ENCODE measurements at places on chromosomes 16 and 17. TPM values are rescaled to one million over a fixed set of nuclear protein-coding genes. Genes with fewer than 3 reads are reported as not detected.

GRCh38 chr17:32490101-32490482 is 3.3 kb downstream of the CDK5R1 start:
- no peak for DNase-seq

DNA sequence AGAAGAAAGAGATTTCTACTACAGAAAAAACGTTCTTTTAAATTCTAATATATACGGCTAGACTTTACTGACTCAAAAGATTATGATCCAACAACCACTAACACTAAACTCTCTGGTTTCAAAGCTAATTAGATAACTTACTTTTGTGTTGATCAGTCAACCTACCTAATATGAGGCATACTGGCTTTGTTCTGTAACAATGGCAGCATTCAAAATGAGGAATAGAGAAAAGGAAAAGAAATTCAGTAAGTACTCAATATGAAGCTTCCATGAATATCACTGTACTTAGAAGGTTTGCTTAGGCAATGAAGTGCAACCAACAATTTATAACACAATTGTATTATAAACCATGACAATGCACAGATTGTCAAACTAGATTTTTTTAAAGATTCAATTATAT is 430.5 kb upstream of the PMFBP1 start:
- DNase-seq: no peak

DNA sequence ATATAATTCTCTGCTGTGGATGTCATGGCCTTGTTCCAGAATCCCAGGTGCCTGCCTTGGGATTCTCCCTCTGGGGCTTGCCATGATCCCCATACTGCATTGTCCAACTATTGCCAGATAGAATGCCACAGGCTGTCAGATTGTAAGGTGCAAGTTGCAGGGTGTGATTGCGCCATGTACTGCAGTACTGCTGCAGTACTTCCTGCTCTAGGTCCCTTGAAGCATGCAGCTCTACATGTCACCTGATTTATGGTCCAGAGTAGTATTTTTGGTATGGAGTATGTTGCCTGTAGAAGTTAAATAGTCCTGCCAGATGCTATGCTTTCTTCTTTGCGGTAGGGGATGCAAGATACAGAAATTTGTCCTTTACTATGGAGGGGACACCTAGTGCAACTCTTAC is 7.0 kb upstream of the SLFN5 start:
- peak; percentile 27 for DNase-seq

GRCh38 chr17:2945299-2945698 is 118.1 kb downstream of the OR1D5 start:
- DNase-seq: peak; percentile 43

GRCh38 chr16:81497690-81498089 is 53.1 kb downstream of the CMIP start:
- no peak for DNase-seq

DNA sequence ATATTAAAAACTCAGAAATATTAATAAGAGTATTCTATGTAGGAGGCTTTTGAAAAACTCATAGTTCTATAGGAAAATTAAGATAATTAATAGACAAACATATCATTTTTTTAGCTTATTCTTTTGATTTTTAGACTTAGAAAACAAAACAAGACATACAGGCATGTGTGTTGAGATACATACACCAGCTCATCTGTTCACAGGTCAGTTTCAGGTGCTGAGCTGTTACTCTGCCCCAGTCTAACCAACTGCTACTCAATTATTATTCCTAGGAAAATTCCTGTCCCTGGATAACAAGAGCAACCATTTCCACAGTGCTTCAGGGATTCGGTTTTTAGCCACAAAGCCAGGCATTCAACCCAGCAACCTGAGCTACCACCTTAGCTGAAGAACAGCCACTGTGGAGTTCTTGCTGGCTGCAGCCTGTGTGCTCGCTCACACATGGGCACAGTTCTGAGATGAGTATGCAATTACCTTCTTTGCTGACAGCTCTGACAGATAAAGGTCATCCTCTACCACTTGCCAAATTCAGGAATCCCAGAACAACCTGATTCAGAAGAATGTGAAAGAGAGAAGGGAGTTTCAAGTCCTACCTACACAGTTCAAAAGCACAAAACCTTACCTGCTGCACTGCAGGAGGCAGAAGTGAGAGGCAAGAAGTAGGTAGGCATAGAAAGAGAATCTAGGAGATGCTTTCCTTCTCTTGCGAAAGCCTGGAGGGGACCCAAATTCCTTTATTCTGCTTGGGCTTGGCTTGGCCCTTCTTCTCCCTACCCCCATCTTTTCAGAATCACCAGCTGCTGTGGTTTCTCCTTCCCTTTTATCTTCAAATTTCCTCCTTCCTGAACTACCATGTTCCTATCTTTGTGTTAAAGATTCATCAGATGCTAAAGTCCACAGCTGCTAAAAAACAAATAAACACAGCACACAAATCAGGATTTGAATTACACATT is 62.7 kb downstream of the TEX2 start:
- no peak for DNase-seq

GRCh38 chr17:3647769-3648555 is 11.4 kb downstream of the CTNS start:
- DNase-seq: no peak

- DNase-seq: no peak
Observed at GRCh38 chr16:58265480-58266052, 29.3 kb downstream of the PRSS54 start.

- DNase-seq: no peak
Observed at GRCh38 chr17:10229181-10229580, 30.8 kb upstream of the GAS7 start.

- no peak for DNase-seq
Observed at GRCh38 chr16:57695680-57696069, 1.1 kb downstream of the DRC7 start.

- DNase-seq: peak; percentile 80
Observed at GRCh38 chr16:2969545-2970521, 685 bp downstream of the PAQR4 start.

DNA sequence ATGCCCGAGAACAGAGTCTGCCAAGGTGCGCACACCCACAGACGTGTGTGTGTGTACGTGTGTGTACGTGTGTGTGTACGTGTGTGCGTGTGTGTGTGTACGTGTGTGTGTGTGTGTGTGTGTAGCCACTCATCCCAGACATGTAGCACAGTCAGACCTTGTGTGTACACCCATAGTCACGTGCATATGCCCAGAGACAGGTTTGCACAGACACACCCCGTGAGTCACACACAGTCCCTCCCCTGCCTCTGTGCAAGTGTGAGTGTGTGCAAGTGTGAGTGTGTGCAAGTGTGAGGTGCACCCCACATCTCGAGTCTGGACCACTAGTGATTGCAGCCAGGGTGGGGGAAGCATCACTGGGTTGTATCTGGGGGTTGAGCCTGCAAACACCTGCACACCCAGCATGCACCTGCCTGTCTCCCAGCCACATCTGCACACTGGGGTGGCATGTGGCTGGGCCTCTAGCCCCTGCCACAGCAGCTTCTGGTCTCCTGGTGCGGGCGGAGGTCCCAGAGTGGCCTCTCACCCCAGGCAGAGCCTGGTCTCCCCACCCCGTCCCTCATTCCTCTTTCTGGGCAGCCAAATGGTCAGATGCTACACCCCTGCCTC is 23.6 kb downstream of the BAHCC1 start:
- no peak for DNase-seq

DNA sequence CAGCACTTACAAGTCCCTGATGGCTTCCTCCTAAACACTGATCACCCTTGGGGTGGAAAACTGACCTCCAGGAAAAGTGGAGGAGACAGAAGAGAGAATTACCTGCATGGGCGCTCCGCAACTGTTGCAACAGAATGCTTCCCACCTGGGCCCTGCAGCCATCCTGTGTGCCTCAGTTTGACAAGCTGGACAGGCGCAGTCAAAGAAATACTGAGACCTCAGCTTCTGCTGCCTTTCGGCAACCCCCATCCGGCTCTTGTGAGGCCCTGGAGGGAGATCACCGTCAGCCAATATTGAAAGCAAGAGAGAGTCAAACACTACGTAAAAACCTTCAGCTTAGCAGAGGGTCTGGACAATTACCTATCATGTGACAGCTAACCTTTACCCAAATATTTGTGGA is 24.8 kb downstream of the SERPINF1 start:
- no peak for DNase-seq

DNA sequence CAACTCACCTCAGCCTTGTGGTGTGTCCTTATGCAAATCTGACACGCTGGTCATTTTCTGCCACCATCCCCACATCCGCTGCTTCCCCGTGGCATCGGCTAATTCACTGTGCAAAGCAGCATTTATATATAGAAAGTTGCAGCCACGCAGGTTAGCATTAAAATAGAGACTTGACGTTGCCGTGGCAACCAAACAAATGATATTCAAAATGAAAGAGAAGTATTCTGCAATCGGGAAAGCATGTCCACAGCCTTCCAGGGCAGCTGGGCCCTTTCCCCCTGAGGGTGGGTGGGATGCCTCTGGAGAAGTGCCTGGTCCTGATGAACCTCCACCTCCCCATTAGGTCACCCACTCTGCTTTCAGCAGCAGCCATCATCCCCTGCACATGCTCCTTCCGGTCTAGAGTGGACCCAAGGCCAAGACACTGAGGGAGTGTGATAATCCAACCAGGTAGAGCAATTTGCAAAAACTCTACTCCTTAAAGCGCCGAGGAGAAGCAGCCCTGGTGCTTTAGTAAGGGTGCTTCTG is 138.7 kb downstream of the GAS7 start:
- DNase-seq: peak; percentile 33

GRCh38 chr17:79965806-79966205 is 69.9 kb downstream of the TBC1D16 start:
- DNase-seq: no peak

DNA sequence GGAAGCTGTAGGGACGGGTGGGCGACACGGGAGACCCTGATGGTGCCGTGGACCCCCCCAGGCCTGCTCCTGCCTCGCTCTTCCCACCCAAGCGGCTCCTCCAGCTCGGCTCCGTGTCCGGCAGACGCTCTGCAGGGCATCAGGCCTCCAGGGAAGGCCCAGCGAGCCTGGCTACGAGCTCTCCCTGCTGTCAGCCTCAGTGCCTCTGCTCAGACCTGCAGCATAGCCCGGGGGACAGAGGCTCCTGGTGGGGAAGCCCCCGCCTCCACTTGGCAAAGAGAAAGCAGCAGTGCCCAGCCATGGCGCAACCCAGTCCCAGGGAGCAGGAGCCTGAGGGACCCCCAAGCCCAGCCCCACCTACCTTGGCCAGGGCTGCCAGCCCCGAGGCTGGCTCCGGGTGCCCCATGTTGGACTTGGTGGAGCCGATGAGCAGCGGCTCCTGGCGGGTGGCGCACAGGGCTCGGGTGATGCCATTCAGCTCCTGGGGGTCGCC is 5.9 kb downstream of the FASN start:
- no peak for DNase-seq

DNA sequence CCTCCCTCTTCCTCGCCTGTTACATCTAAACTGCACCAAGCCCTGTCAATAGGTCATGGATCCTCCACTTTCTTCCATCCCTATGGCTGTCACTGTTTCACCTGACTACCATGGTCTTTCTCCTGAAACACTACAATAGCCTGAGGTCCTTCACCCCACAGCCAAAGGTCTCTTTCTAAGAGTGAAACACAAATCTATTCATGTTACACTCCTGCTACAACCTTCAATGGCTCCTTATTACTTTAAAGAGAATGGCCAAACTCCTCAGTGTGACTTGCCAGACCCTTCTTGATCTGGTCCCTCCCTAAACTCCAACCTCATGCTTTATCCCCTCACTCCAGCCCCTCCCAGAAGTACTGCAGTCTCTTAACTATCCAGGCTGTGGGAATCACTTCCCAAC is 618 bp upstream of the PIK3R6 start:
- DNase-seq: no peak

DNA sequence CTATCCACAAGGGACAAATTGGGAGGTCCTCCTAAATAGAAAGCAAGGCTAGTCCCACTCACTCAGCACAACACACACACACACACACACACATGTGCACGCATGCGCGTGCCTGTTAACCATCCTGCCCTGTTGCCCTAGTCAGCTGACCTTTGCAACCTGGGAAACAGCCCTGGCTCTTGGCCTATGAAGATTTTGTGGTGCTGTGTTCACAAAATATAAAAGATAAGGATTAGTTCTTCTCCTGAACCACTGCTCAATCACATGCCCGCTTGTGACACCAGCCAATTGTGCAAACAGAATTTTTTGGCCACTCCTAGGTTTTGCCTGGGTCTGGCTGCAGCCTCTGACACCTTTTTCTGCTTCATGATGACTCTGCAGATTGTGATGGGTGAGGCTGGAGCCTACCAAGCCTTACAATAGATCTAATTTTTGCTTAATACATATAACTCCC is 3.3 kb upstream of the CES1 start:
- DNase-seq: no peak

- no peak for DNase-seq
Observed at GRCh38 chr17:20180661-20181060, 171.5 kb downstream of the SPECC1 start.

DNA sequence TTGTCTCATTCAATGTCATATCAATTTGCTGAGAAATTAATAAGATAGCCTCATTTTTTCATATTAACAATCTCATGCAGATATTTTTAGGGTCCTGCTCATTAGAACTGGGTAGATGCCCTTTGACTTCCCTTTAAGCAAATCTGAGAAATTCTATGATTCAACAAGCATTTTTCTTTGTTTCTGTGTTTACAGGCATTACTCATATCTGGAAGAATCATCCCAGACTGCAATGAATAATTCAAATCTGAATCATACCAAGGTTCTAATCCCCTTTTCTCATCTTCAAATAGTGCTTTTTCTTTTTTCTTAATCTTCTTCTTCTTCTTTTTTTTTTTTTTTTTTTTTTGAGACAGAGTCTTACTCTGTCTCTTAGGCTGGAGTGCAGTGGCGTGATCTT is 69.2 kb upstream of the KIFC3 start:
- DNase-seq: no peak

The EVPL gene
- total RNA-seq: not detected

The KCTD19 gene
- total RNA-seq: not detected

The VAT1L gene
- not detected for total RNA-seq

The CNGB1 gene
- not detected for total RNA-seq

The CDH1 gene
- total RNA-seq: 0.50 TPM

The ETV4 gene
- not detected for total RNA-seq

The GID4 gene
- 6.9 TPM for total RNA-seq

Data from natural killer cell (primary cell).